ENCODE measurements at places on chromosomes 3 and 15. TPM values are rescaled to one million over a fixed set of nuclear protein-coding genes. Genes with fewer than 3 reads are reported as not detected.

TMEM266 gene
- 0.18 TPM for polyA plus RNA-seq

WDR93 gene
- 0.17 TPM for polyA plus RNA-seq

OR5H1 gene
- not detected for polyA plus RNA-seq

SERINC4 gene
- not detected for polyA plus RNA-seq

TTLL13 gene
- 0.04 TPM for polyA plus RNA-seq

CHRFAM7A gene
- polyA plus RNA-seq, result 0.04 TPM

EHD4 gene
- 17.0 TPM for polyA plus RNA-seq

CPB1 gene
- not detected for polyA plus RNA-seq
